CD4-positive, alpha-beta T cell treated with Interleukin-15 for 1 hour (primary cell): ENCODE measurements at places on chromosomes 16 and 17.

DNA sequence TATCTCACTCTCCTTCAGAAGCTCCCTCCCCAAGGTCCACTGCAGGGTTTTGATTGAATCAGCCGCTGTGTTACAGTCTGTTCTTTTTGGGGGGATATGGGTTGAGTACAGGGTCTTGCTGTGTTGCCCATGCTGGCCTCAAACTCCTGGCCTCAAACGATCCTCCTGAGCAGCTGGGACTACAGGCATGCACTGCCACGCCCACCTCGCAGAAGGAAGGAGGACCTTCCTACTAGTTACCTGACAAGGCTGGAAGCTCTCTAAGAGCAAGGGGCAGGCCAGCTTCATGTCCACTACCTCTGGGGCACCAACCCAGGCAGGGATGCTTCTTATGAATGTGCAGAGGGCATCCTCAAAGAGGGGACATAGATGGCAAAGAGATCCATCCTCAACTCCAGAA is 1.9 kb upstream of the MMP28 start:
- no peak for DNase-seq

DNA sequence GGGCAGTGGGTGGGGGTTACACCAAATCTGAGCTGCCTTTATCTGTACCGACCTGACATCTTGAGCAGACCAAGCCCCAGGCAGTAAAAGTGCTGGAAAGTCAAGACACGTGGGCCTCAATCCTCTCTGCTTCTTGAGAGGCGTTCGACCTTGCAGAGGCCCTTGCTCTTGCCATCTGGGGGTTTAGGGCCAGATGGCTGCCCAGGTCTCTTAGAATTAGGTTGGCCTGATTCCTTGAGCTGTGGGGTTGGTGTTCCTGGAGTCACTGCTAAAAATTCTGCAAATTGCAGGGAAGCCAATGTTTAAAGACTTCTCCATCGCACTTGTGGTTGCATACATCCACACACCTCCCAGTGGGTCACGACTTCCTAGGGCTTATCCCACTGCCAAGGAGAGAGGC is 238.2 kb upstream of the ASIC2 start:
- no peak for DNase-seq

DNA sequence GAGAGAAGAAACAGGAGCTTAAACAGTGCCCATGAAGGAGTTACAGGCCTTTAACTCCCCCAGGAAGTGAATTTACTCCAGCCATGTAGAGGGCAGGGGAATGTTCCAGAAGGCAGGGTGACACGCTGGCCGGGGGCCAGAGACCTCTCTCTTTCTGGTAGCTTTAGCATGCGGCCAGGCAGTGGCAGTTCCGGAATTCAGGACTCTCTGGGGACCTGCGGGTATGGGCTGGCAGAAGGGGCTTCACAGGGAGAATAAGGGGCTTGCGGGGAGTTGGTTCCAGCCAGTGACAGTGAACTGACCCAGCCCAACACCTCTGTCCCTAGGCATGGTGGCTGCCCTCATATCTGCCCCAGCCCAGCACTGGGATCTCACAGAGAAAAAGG is 40.0 kb downstream of the MYH3 start:
- DNase-seq = no peak

DNA sequence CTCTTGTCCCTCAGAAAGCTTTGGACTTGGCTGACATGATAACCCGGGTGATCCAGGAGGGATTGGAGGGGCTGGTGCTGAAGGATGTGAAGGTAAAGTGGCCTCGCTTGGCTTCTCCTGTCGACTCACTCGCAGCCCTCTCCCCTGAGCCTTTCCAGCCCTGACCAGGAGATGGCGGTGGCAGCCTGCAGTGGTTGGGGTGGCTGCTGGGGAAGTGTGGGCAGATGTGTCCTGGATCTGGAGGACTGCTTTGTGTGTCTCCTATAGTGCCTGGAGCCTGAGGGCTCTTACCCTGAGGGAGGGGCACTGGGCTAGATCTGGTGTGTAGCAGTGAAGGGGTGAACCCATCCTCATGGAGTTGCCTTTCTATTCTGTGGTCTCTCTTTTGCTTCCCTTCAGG is 17.9 kb downstream of the LIG3 start:
- peak; percentile 82 for DNase-seq

DNA sequence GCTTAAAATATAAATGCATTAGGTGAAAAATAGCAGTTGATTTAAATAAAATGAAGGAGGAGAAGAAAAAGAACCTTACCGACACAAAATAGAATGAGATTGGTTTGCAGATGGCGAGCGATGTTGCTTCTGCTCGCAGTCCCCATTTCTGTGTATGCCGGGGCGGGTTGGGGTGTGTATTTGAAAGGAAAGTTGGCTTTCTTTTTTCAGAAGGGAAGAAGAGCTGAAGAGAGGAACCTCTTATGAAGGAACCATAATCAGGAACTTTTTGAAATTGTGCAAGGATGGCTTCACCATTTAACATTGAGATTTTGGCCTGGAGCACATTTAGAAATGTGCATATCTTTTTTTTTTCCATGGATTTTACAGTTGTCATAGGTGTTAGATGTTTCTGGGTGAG is at the start of gene IGSF6:
TSS of gene IGSF6 (minus strand) at position 156 of the 400 bp plus-strand sequence. CDS start at position 146, 10 bp downstream.
- DNase-seq = peak; percentile 24

GRCh38 chr17:58316260-58316960 is 12.2 kb downstream of the TSPOAP1 start:
- no peak for DNase-seq

DNA sequence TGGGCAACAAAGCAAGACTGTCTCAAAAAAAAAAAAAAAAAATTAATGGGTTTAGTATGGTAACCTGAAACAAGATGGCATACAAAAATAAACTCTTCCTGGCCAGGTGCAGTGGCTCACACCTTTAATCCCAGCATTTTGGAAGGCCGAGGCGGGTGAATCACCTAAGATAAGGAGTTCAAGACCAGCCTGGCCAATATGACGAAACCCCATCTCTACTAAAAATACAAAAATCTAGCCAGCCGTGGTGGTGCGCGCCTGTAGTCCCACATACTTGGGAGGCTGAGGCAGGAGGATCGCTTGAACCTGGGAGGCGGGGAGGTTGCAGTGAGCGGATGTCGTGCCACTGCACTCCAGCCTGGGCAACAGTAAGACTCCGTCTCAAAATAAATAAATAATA is 55.7 kb downstream of the PAFAH1B1 start:
- DNase-seq = no peak

GRCh38 chr17:42928714-42929496 is 28.3 kb downstream of the G6PC1 start:
- peak; percentile 67 for DNase-seq

- DNase-seq = no peak
Measured at GRCh38 chr17:19578545-19578944, 44.9 kb downstream of the SLC47A1 start.
